Hematopoietic multipotent progenitor cell treated with erythropoietin and hydrocortisone succinate and interleukin-3 and kit ligand, for 8 days (in vitro differentiated cells): ENCODE measurements at places on chromosomes 12 and 14.
A peak's percentile ranks its signal among the peaks of the same experiment; 100 is the strongest.

DNA sequence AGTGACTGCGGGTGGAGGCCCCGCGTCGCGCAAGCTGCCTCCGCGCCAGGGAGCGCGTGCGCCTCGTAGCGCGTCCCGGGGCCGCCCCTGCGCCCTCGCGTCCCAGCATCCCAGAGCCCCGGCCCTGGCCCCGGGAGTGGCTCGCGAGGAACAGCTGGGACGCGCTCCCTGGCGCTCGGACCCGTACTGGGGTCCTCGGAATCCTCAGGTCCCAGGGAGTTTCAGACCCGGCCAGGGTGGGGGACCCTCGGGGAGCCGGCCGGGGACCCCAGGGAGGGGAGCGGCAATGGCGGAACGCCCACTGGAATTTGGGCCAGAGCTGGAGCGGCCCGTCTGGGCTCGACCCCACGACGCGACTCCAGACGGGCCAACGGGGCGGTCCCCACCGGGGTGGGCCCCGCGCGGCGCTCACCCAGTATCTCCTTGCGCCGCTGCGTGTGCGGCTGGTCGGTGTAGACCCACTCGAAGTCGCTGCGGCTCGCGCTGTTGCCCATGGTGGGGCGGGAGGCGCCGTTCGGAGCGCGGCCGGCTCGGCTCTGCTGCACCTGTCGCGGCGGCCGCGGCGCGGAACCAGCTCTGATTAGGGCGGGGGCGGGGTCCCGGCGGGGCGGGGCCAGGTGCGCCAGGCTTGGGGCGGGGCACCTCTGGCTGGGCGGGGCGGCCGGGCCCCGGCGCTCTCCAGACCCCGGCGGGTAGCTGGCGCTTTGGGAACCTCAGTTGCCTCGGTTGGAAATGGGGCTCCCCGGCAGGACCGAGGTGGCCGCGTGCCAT, at the start of gene DEGS2:
DEGS2 (minus strand) TSS at position 552 of the 771 bp plus-strand sequence; CDS start at position 494, 58 bp downstream.
- no peak for DNase-seq

GRCh38 chr14:63203618-63204406, 431 bp upstream of the RHOJ start:
- no peak for DNase-seq

DNA sequence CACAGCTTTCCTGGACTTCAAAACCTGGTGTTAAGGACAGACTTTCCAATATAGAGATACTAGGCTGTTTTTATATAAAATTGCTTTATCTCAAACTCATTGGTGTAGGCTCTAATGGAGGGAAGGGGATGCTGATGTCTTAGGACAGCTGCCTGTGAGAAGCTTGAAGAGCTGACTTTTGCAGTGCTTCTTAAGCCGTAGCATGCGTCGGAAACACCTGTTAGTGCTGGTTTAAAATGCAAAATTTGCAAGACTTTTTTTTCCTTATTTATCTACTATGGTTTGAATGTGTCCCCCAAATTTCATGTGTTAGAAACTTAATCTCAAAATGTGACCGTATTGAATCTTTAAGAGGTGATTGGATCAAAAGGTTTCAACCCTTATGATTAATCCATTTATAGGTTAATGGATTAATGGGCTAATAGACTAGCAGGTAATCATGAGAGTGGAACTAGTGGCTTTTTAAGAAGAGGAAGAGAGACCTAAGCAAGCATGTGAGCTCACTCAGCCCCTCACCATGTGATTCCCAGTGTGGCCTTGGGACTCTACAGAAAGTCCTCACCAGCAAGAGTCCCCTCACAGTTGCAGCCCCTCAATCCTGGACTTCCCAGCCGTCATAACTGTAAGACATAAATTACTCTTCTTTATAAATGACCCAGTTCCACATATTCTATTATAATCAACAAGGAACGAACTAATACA, 60.9 kb upstream of the FUT8 start:
- no peak for DNase-seq

DNA sequence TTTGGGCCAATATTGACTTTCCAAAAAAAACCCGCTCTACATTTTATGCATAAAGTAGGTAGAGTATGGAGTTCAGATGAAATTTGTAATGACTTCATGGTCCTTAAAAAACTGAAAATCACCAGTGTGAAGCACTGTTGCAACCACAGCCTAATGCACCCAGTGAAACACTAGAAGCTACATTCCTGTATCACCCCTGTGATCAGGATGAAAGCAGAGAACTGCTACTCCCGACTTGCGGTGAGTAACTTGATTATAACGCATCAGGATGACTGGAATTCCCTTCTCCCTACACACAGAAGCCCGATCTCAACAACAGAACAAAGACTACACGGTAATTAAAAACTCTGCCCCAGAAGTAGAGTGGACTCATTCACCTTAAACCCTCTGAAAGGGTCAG, 33.8 kb downstream of the SPTB start:
- peak; percentile 38 for DNase-seq

- peak; percentile 43 for DNase-seq
These were observed 70.3 kb downstream of the COX16 start for GRCh38 chr14:70289138-70289537.

DNA sequence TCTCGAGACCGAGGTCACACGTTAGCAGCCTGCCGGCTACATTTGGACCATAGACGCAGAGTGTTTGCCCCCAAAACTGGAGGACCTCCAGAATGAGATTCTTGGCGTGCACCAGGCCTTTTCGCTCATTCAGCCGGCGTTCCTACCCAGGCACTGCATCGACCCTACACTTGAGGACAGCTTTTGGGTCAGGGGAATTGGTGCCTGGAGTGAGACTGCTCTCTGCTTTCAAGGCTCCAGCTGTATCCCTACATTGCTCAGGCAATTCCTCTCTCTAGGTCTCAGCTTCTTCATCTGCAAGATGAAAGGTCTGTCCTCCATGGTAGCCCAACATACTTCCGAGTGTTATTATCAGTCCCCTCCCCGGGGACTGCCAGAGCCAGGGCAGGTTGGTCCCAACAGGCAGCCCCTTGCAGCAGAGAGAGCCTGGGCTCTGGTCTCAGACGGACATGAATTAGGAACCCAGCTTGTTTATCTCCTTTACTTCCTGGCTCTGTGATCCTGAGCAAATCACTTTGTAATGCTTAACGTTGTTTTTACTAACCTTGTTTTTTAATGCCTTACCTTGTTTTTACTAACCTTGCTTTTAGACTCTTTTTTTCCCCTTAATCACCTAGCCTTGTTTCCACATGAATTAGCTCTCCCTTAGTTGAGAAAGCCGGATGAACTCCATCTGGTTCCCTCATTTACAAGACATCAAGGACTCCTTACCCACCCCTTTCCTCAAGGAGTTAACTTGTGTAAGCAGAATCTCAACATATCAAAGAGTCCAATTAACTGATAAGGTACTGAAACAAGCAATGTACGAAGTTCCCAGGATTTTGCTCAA, 892 bp downstream of the TCHP start:
- peak; percentile 29 for DNase-seq

DNA sequence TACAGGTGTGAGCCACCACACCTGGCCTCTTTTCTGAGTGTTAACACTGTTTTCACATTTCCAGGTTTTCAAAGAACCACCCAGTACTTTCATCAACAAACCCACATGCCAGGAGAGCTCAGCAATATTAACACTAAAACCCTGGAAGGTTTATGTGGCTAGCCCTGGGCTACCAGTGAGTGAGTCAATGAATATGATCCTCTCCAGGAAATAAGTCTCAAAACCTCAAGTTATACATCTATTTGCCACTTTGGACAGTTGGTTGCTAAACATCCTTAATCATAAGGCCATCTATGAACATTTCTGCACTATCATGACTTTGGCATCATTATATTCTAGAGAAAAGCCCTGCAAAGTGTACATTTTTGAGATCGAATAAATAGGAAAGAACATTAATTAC, 6.3 kb upstream of the CDKL1 start:
- DNase-seq, result no peak

DNA sequence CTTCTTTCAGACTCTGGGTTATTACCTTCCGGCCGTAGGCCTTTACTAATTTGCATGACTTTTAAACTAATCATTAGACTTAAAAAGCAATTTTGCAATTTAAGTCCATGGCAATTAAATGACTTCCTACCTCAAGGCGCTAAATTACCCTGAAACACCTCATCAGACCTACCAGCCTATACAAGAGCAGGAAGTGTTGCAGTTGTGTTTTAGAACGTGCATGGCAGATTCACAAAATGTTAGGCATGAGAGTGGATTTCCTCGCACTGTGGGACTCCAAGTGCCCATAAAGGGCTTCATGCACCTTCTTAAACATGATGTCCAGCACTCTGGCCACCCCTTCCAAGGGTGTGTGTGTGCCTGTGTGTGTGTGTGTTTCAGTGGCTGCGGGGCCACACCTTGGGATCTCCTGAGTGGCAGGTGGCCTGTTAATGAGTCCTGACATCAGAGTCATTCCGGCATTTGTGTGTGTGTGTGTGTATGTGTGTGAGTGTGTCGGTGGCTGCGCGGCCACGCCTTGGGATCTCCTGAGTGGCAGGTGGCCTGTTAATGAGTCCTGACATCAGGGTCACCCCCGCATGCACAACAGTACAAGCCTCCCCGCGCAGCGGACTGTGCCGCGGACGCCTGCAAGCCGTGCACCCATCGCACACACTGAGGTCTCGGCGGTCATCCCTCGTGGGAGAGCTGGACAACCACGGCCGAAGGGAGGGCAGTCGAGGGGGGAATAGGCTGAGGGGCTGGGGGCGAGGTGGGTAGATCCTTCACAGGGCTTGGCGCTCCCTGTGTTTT, 900 bp downstream of the C2CD5 start:
- peak; percentile 67 for DNase-seq

GRCh38 chr12:124910561-124911478, 3.6 kb downstream of the UBC start:
- DNase-seq, result no peak

DNA sequence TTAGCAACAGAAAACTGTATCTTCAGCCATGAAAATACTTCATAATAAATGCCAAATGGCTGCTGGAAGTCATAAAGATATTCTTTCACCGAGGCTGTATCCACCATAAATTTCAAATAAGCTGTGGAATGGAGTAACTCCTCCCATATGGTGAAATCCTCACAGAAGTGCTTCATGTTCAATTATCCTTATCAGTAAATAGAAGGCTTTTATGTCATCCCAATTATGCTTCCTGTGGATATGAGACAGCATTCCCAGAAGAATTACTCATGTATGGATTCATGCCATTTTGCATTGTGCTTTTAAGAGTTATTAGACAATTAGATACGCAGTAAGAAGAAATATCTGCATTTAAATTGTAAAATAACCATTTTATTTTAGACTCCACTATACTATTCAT, 99.0 kb downstream of the RTN1 start:
- DNase-seq, result no peak

DNA sequence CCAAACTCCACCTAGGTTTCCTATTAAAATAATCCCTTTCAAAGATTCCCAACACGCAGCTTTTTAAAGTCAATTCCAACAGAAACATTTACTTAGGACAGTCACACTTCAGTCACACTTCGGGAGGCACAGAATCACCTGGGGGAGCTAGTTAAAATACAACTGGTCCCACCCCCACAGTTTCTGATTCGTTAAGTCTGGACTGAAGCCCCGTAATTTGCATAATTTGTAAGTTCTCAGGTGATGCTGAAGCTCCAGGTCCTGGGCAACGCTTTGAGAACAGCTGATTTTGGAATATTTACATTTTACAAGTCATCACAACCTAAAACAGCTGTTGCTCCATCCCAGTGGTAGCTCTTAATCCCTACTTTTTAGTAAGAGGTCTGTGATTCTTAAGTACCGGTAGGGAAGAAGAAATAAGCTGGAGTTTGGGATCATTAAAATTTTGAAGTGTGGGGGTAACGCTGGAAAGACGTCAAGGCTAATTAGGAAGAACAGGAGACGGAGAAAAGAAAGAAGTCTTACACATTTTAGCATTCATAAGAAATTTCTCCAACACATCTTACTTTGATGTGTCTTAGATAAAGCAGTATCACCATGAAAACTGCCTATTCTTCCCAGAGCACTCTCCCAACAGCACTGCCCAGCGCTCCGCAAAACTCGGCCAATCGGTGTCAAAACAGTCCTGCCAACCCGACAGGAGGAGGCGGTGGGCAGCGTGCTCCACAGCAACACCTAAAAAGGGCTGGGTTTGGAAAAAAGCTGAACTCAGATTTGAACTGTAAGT, 1.1 kb downstream of the IPO8 start:
- peak; percentile 24 for DNase-seq

DNA sequence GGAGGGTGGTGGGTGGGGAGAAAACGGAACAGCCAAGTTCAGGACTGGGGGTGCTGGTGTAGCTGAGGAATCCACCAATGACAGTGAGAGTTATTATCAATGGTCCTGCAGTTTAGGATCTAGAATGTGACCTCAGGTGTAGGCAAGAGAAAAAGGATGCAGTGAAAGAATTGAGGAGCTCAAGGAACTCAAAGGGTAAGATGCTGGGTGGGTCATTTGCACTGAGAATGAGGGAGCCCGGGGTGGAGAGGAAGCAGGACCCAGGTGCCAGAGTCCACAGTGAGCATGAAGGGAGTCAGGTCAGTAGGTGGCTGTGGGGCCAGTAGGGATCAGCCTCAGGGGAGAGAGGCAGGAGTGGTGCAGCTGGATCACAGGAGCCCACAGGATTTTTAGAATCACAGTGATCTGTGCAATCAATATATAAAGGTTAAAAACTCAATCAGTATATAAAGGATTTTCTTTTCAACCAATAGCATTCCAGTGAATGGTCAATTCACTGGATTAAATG, 3.2 kb upstream of the KRT7 start:
- no peak for DNase-seq

GRCh38 chr14:91171291-91171690, 57.4 kb downstream of the DGLUCY start:
- no peak for DNase-seq

DNA sequence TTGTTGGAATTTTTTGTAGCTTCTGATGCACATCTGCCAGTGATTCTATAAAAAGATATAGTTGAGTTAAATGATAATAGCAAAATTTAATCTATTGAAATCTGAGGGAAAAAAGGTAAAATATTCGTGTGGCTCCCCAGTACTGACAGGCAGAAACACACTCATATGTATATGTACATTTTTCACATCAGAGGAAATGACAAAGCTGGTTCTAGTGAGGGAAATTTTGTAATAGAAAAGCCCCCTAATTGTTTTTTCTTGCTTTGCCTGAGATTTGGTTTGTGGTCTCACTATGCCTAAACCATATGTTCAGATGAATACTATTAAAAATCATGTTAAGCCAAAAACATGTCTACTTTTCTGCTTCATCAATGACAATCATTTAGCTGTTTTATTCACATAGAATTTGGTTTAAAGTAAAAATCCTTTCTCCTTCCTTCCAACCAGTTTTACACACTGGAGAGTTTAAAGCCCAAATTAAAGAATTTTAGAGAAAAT, 203.5 kb downstream of the ANO6 start:
- DNase-seq, result no peak

DNA sequence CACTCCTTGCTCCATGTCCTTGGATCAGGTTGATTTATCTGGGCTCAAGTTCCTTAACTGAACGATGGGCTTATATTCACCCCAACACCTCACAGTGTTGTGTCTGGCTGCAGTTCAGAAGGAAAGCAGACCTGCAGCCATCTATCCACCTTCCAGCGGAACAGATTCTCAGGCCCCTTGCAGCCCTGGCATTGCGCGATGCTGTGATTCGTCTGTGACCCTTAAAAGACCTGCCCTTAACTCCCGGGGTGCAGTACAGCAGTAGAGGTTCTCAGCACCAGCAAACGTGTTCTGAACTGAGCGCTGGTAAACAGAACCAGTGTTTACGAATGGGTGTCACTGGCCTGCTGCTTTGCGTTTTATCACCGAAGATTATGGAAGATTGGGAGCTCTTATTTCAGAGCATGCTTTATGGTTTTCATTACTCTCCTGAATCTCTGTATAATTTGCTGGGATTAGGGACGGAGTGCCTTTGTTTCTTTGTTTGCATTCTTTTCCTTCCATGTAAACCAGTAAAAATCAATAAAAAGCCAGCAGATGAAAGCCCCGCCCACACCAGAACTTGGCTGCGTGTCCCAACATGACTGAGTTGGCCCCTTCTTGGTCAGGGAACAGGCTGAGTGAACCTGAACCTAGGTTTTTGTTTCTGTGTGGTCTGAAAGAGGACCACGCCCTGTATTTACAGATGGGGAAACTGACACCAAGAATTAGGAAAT, 286.7 kb upstream of the CRY1 start:
- DNase-seq, result no peak
